NCI-H187 treated with DMSO at 0.1 percent for 48 hours (cell line): ENCODE measurements at places on chromosomes 16 and 17.
A peak's percentile ranks its signal among the peaks of the same experiment; 100 is the strongest.

- no peak for DNase-seq
Observed at GRCh38 chr17:29622337-29623282, at the start of gene CORO6. CORO6 (minus strand) TSS chr17:29622912; CDS start chr17:29621421, 1,491 bp downstream.

DNA sequence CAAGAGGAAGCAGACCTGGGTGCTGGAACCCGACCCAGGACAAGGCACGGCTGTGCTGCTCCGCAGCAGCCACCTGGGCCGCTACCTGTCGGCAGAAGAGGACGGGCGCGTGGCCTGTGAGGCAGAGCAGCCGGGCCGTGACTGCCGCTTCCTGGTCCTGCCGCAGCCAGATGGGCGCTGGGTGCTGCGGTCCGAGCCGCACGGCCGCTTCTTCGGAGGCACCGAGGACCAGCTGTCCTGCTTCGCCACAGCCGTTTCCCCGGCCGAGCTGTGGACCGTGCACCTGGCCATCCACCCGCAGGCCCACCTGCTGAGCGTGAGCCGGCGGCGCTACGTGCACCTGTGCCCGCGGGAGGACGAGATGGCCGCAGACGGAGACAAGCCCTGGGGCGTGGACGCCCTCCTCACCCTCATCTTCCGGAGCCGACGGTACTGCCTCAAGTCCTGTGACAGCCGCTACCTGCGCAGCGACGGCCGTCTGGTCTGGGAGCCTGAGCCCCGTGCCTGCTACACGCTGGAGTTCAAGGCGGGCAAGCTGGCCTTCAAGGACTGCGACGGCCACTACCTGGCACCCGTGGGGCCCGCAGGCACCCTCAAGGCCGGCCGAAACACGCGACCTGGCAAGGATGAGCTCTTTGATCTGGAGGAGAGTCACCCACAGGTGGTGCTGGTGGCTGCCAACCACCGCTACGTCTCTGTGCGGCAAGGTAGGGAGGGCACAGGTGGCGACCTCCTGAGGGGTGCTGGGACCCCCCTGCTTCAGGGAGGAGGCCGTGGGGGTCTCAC lies 667 bp downstream of the FSCN2 start:
- DNase-seq = no peak

DNA sequence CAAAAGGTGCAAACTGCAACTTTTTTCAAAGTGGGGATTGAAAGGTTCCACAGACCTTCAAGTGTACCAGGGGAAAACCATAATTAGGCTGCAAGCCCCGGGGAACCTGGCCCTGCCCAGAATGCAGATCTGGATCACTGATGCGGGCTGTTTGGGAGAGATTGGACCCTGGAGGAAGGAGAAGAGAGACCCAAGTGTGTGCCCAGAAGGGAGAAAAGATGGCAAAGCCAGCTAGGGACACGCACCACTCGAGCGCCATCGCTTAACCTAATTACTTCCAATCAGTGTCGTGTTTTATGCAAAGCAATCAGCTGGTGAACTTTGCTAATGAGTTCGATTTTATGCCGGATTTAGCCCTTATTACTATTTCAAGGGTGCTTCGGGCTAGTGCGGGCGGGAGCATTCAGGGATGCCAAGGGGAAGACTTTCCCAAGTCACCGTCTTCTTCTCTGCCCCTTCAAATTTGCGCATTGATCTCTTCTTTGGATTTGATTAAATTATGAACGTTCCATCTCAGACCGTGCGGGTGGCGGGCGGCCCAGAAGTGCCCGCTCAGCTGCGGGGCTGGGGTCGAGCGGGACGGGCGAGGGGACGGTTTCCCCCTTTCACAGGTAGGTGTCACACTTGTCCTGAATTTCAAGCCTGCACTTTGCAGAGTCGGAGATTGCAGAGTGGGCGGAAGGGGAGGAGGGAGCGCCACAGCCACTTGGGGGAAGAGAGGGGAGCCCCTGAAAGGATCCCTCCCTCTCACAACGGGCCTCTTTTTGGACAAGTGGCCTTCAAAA lies 4.0 kb downstream of the IRX5 start:
- no peak for DNase-seq

GRCh38 chr17:9912121-9913099 lies 7.3 kb upstream of the RCVRN start:
- no peak for DNase-seq

DNA sequence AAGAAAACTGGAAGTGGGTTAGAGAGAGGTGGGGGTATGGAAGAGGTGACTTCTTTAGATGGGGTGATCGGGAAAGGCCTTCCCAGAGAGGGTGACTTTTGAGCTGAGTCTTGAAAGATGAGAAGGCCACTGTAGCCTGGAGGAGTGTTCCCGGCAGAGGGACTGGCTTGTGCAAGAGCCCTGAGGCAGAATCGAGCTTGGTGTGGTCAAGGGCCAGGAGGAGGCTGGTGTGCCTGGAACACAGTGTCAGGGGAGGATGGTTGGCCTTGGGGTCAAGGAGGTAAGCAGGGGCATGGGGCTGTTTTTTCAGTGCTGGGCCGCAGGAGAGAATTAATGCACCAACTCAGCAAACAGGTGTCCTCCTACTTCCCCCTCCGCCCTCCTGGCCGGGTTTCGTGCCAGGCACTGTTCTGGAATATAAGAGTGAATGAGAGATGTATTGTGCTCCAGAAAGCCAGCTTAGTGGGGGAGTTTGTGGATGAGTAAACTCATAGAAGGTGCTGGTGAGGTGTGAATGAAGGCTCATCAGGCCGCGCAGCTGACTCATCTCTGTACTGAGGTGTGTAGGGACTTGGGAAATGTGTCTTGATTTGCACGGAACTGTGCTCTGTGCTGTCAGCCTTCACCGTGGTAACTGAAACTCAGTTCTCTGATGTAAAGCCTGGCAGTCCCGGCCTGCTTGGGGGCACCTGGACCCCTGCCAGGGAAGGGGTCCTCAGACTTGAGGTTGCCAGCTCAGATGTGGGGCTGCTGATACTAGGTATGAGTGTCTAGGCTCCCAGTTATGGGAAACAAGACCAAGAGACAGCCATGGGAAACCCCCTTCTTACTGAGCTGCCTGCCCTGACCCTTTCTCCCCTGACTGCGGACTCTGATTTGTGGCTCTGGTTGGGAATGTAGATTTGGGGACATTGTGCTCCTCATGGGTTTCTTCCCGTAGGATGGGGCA lies 15.3 kb downstream of the KSR1 start:
- no peak for DNase-seq

DNA sequence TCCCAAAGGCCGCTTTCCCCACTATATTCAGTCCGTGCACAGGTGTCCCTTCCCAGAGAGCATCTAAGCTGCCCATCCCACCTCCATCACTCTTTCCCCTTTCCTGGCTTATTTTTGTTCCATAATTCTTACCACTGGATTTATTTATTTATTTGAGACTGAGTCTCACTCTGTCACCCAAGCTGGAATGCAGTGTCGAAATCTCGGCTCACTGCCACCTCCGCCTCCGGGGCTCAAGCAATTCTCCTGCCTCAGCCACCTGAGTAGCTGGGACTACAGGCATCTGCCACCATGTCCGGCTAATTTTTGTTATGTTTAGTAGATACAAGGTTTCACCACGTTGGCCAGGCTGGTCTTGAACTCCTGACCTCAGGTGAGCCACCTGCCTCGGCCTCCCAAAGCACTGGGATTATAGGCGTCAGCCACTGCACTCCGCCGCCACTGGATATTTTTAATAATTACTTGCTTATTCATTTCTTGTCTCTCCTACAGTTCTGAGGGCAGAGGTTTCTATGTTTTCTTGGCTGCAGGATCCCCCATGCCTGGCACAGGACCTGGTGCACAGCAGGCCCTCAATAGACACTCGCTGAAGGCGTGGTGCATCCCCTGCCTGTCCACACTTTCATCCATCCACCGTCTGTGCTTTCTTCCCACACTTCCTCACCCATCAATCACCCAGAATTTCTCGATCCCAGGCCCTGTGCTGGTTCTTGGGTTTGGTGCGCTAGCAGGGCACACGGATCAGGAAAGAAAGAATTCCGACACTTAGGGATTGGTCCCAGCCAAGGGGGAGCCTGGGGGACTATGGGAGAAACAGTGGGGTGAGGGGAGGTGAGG lies 9.9 kb upstream of the ADGRG1 start:
- DNase-seq = no peak

GRCh38 chr16:22693638-22694340 lies 120.2 kb upstream of the HS3ST2 start:
- DNase-seq = no peak

GRCh38 chr16:66549284-66550131 lies at the start of gene TK2:
TK2 (minus strand) TSS chr16:66550122; CDS start chr16:66550061, 61 bp downstream.
- DNase-seq = no peak

- no peak for DNase-seq
Observed at GRCh38 chr17:66514227-66514806, 211.9 kb downstream of the PRKCA start.

GRCh38 chr17:78026381-78026780 lies 67.9 kb downstream of the TNRC6C start:
- no peak for DNase-seq

- no peak for DNase-seq
Observed at GRCh38 chr16:17062676-17063075, 408.1 kb downstream of the XYLT1 start.

- DNase-seq = no peak
Observed at GRCh38 chr16:53545433-53545832, 42.4 kb upstream of the AKTIP start.

- DNase-seq = no peak
Observed at GRCh38 chr17:46742565-46743270, 75.8 kb downstream of the WNT3 start.

- DNase-seq = no peak
Observed at GRCh38 chr16:84513123-84513522, 8.7 kb upstream of the MEAK7 start.

GRCh38 chr16:11957591-11958395 lies 7.2 kb upstream of the TNFRSF17 start:
- no peak for DNase-seq

DNA sequence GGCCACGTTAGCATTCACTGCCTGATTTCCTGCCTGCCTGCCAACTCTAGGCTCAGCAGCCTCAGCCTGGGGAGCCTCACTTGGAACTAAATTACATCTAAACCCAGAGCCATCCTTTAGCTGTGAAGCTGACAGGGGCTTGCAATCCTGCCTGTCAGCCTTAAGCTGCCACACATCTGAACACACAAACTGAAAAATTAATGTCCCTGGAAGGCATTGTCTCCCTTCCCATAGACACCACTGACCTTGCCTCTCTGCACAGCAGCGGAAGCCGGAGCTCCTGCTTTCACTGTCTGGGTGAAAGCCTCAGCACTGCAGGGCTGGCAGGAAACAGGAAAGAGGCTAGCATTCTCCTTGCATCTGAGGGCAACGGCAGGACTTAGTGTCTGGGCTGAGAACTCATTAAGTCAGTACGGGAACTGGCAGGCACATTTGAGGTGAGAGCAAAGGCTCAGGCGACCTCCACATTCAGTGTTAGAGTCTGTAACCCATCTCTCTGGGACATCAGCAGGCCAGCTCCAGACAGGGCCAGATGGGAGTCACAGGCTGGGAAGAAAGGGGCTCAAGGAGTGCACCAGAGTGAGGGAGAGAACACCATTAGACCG lies 452.4 kb upstream of the C16orf82 start:
- no peak for DNase-seq

DNA sequence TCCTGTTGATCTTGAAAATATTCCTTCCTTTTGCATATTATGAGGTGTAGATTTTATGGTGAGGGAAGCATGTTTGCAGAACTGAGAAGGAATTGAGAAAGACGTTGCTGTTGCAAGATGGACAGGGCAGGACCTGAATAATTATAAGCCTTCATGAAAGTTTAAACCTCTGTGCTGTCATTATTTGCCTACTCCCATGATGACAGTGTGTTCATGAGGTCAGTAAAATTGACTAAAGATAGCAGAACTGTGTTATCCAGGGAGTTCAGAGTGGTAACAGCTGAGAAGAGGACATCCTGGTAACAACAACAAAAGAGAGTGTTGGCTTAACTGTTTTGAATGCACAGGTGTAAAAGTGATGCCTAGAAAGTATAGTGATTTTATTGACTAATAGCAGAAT lies 45.3 kb upstream of the HLF start:
- no peak for DNase-seq

- no peak for DNase-seq
Observed at GRCh38 chr16:1903845-1904840, 14.1 kb downstream of the HS3ST6 start.

DNA sequence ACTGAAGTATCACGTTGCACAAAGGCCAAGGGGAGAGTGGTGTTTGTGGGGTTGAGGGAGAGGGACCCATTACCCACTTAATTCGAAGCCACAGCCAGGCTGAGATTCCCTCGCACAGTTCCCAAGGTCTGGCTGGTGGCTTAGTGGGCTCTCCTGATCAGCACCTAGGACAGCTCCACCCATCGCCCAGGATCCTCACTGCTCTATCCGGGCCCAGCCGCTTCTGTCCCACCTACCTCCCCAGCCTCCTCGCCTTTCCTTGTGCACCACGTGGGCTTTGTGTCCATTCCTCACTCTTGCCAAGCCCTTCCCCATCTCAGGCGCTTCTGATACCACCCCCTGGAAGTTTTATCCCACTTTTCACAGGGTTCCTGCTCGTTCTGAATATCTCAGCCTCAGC lies 163.5 kb downstream of the CCT6B start:
- DNase-seq = no peak

GRCh38 chr16:30482366-30482765 lies 9.8 kb downstream of the ITGAL start:
- DNase-seq = no peak

- no peak for DNase-seq
Observed at GRCh38 chr16:27383556-27384243, 18.3 kb upstream of the IL21R start.

DNA sequence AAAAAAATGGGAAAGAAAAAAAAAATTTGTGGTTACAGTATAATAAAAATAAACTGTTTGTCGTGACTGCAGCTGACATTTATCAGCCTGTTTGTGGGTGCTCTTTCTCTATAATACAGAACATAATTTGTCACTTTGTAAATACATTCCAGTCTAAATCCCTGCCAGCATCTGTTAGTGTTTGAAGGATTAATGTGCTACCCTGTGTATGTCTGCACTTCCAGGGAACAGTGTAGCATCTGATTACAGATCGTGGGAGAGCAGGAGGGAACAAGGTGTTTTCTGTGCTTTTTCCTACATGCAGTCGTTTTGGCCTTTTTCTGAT lies 265.1 kb downstream of the WWOX start:
- no peak for DNase-seq

GRCh38 chr17:66172691-66173223 lies 19.2 kb downstream of the CEP112 start:
- DNase-seq = peak; percentile 78

- DNase-seq = no peak
Observed at GRCh38 chr16:20315764-20316163, 11.5 kb downstream of the GP2 start.

DNA sequence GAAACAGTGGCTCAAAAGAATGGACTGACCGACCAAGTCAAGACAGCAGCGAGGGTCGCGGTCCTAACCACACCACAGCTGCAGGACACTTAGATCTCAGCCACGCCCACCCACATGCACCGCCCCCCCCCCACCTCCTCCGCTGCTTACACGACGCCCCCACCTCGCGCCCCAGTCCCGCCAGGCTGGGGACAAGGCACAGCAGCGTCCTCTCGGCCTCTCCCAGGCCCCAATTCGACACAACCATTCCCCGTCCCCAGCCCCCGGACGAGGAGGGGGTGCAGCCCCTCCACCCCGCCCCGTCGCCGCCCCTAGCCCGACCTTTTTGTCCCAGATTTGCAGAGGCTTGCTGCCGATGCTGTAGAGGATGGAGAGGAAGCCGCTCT lies 477 bp downstream of the CFAP20 start:
- no peak for DNase-seq

- DNase-seq = no peak
Observed at GRCh38 chr16:75311383-75311938, 60.0 kb upstream of the BCAR1 start.
